ENCODE measurements at places on chromosomes 3 and 15. TPM values are rescaled to one million over a fixed set of nuclear protein-coding genes. Genes with fewer than 3 reads are reported as not detected.

Gene ANKUB1
- not detected for total RNA-seq

Gene HESX1
- total RNA-seq: 0.29 TPM

DNA sequence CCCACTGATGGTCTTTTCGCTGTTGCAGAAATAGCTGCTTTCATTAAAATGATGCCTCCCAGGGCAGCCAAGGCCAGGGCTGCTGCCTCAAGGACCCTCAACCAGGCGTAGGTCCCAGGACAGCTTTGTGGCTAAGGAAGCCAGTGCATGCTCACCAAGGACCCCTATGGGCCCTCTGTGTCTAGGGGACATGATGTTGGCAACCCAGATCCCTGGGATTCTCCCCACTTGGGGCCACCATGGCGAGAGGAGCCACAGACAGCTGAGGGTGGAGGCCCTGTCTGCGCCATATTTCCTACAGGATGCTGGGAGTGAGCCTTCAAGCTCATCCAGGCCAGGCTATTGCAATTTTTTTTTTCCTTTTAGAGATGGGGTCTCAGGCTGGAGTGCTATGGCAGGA lies 137.2 kb downstream of the CHSY1 start:
- peak; percentile 18 for DNase-seq
- no peaks in the 10 kb centered on the region for H3K36me3 ChIP-seq
- H3K27ac ChIP-seq: no peak overlapping the region
- no peaks in the 10 kb centered on the region for H3K27me3 ChIP-seq
- no peak overlapping the region for H3K4me3 ChIP-seq

GRCh38 chr15:41661518-41662225 lies 1.5 kb downstream of the MGA start:
- no peaks in the 10 kb centered on the region for H3K36me3 ChIP-seq
- H3K27me3 ChIP-seq: no peaks in the 10 kb centered on the region
- peak overlapping the region; percentile 77 for H3K4me3 ChIP-seq
- peak overlapping the region; percentile 74 for H3K27ac ChIP-seq
- H3K4me1 ChIP-seq: peaks cover 29% of the 10 kb centered on the region

DNA sequence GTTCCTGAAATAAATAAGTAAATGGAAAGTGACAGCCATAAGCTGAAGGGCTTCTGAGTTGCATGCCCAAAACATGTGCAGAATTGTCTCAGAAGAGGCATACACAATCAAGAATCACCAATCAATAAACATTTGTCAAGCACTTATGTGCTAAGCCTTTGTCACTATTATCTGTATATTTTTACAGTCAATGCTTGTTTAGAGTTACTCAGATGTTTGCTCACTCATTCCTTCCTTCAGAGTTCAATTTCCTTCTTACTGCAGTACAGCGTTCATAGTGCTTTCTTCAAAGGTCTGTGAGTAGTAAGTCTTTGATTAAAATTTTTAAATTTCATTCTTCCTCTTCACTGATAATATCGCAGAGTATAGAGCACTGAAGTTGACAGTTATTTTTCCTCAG lies 17.2 kb downstream of the FOXL2NB start:
- H3K27me3 ChIP-seq: peaks cover 32% of the 10 kb centered on the region
- H3K4me1 ChIP-seq: no peaks in the 10 kb centered on the region
- no peaks in the 10 kb centered on the region for H3K36me3 ChIP-seq
- no peak overlapping the region for H3K4me3 ChIP-seq

GRCh38 chr3:70011582-70011981 lies 12.0 kb downstream of the SAMMSON start:
- no peak overlapping the region for H3K4me3 ChIP-seq
- H3K36me3 ChIP-seq: no peaks in the 10 kb centered on the region
- H3K4me1 ChIP-seq: no peaks in the 10 kb centered on the region
- H3K27ac ChIP-seq: no peak overlapping the region
- no peaks in the 10 kb centered on the region for H3K27me3 ChIP-seq

DNA sequence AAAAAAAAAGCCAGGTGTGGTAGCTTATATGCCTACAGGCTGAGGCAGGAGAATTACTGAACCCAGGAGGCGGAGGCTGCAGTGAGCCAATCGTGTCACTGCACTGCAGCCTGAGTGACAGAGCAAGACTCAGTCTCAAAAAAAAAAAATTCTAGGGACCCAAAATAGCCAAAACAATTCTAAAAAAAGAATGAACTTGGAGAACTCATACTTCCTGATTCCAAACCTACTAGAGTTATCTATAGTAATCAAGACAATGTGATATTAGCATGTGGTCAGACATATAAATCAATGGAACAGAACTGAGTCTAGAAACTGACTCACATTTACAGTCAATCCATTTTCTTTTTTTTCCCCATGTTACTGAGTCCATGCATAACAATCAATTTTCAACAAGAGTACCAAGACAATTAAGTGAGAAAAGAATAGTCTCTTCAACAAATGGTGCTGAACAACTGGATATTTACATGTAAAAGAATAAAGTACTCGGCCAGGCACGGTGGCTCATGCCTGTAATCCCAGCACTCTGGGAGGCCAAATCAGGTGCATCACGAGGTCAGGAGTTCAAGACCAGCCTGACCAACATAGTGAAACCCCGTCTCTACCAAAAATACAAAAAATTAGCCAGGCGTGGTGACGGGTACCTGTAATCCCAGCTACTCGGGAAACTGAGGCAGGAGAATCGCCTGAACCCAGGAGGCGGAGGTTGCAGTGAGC lies 11.9 kb downstream of the PRKAR2A start:
- no peak for DNase-seq
- no peak overlapping the region for H3K27ac ChIP-seq
- no peaks in the 10 kb centered on the region for H3K27me3 ChIP-seq
- H3K36me3 ChIP-seq: no peaks in the 10 kb centered on the region
- H3K4me1 ChIP-seq: peaks cover 10% of the 10 kb centered on the region

GRCh38 chr3:69770976-69771634 lies 31.8 kb downstream of the MITF start:
- H3K4me1 ChIP-seq: peaks cover 16% of the 10 kb centered on the region
- no peaks in the 10 kb centered on the region for H3K27me3 ChIP-seq
- H3K27ac ChIP-seq: no peak overlapping the region
- DNase-seq: no peak
- no peak overlapping the region for H3K4me3 ChIP-seq
